ENCODE measurements at places on chromosomes 13 and 19. TPM values are rescaled to one million over a fixed set of nuclear protein-coding genes. Genes with fewer than 3 reads are reported as not detected.

DNA sequence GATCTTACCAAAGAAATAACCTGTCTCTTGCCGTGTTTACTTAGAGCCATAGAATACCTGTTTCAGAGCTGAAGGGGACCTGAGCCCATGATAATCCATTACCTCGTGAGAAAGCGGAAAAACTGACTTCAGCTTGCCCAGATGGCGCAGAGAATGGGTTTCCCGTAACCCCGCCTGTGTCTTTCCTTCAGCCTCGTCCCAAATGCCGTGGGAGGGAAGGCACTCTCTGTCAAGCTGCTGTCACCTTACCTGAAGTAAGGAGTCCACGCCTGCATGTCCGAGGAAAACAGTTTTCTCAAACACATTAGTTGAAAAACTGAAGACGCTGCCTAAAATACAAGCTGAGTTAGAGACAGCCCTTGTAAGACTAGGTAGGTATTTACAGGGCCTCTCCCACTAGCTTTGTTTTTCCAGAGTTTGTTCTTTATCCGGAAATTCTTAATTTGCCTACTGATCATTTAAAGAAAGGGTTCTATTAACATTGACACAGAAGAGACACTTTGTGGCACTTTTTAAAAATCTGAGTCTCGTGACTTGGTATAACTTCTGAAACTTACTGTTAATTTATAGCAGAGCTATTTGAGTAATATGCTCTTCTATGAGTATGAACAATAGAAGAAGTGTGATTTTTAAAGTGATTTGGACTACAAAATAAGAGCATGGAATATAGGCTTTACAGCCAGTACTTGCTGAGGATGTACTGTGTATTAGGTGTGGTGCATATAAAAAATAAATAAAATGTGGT lies 1.3 kb upstream of the INTS6 start:
- DNase-seq: peak; percentile 43

- DNase-seq: no peak
Observed at GRCh38 chr13:86193281-86193680, 394.1 kb upstream of the SLITRK6 start.

DNA sequence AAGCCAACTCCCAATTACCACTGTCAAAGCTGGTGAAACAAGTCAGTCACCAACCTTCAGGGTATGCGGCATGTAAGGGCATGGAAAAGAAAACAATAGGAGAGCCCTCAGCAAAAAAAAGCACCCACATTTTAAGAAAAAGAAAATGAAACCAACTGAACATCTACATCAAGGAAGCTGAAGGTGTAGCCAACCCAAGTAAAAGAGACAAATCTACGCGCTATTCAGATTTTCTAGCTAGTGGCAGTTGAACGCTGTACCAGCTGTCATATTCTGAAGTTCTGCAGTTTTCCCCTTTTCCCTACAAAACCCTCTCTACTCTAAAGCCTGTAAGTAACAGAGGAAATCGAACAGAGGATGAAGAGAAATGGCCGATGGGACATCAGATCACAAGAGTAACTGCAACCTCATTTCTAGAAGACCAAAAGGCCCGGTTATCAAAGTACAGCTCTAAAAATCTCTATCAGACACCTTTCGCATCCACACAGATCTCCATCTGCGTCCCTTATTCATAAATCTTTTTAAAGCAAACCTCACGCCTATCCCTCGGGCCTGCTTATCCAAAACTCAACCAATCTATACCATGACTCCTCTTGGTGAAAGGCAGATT lies 1.4 kb downstream of the MYCBP2 start:
- DNase-seq: no peak

- DNase-seq: no peak
Observed at GRCh38 chr19:18774782-18775444, 16.2 kb downstream of the COMP start.

Gene LRRC4B
- 1.4 TPM for total RNA-seq

Gene SUGP1
- total RNA-seq: 33.5 TPM

GRCh38 chr13:107765724-107766401 lies 449.5 kb downstream of the LIG4 start:
- DNase-seq: no peak

- no peak for DNase-seq
Observed at GRCh38 chr13:39840201-39840600, 184.7 kb downstream of the COG6 start.

- DNase-seq: no peak
Observed at GRCh38 chr13:50993934-50994333, 84.3 kb downstream of the RNASEH2B start.

Gene TPRX2
- not detected for total RNA-seq

GRCh38 chr13:64591971-64592370 lies 2638.2 kb downstream of the PCDH9 start:
- DNase-seq: no peak

- DNase-seq: peak; percentile 86
Observed at GRCh38 chr19:45693106-45693788, 781 bp downstream of the QPCTL start.

All from left cardiac atrium (tissue), 4 donors.